ENCODE measurements at places on chromosomes 5 and 9.

- DNase-seq, result no peak
Measured at GRCh38 chr5:145068721-145069120, 766.4 kb downstream of the PRELID2 start.

DNA sequence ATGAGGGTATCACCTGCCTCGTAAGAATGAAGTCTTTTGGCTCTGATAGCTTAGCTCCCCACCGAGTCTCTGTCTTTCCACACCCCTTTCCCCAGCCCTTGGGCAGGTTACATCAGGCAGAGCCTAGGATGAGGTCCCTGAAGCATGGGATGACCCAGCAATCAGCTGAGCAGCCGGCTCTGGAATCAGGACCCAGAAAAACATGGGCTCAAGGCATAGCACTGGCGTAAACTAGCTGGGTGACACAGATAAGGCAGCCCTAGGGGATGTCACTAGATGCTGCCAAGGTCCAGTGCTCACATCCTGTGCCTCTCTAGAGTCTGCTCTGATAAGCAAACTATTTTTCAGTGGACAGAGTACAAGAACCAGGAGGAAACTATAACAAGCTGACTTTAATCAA, 26.6 kb downstream of the IDNK start:
- no peak for DNase-seq

- DNase-seq, result no peak
Measured at GRCh38 chr9:92425474-92425873, 1.2 kb upstream of the OMD start.

DNA sequence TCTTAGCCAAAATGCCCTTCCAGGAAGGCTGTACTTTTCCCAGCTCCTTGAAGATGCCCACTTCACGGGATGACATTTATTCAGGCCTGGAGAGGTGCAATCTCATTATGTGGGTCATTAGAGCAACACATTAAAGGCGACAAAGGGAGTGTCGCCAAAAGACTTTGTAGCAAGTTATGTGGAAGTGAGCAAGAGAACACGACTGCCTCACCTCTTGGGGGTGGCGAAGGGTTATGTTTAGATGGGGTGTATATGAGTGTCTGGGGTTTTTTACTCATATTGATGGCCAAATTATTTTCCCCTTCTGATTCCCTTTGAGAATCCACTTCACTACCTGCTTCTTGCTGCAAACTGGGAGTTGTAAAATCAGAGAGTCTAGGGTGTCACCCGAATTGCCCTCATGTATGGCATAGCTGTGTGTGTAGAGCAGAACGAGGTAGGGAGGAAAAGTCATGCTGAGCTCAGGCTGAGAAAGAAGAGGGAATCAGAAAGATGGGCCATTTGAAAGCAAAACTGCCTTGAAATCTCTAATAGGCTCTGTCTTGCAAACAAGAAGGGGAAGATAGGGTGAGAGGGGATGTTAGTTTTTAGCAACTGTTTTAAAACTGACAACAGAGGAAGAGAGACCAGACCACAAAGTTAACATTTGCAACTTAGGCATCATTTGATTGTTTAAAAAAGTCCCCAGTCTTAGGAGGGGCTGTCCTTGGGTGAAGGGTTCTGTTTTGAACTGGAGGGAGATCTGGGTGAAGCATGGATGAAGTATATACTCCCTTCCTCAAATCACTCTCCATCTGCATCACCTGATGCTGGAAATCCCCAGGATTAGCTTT, 97.1 kb upstream of the IL12B start:
- DNase-seq, result no peak

DNA sequence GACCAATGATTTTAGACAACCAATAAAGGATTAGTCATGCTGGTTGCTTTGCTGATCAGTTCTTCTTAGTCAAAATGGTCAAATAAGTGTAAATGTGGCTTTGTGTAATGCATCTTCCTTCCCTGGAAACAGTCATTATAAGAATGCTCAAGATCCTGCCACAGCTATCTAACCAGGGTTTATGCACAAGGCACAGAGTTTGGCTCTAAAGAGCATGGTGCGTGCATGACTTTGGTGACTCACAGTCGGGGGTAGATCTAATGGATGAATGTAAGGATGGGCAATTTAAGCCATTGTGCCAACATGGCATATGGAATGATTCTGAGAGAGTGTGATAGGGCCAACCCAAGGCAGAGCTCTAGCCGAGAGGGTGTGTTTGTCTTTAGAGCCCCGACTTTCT, 6.5 kb downstream of the LIX1 start:
- DNase-seq, result no peak

GRCh38 chr9:3912817-3913216, 387.0 kb upstream of the RFX3 start:
- DNase-seq, result no peak

GRCh38 chr5:135776457-135776856, 58.0 kb upstream of the SLC25A48 start:
- no peak for DNase-seq

GRCh38 chr9:127311239-127311741, 46.7 kb downstream of the GARNL3 start:
- DNase-seq, result no peak

GRCh38 chr5:96812851-96813250, 5.1 kb upstream of the ERAP1 start:
- DNase-seq, result no peak

GRCh38 chr5:146049704-146050026, 55.7 kb downstream of the PLAC8L1 start:
- no peak for DNase-seq

DNA sequence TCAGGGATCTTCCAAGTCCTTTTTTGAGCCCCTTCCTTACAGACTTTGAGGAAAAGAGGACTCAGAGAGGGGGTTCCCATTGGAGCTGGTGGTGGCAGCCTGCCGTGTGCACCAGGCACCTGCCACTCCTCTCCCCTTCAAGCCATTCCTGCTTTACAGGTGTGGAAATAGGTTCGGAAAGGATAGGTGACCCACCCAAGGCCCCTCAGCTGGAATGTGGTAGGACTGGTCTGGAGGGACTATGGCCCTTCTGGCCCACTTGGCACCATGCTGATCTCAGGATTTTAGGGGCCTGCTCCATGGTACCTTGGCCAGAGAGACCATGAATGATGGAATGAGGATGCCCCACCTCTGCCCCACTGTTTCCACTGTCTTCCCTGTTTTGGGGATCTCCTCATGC, 1.4 kb downstream of the GALNT12 start:
- DNase-seq, result no peak

- no peak for DNase-seq
Measured at GRCh38 chr9:127300886-127301447, 36.4 kb downstream of the GARNL3 start.

GRCh38 chr9:78014776-78015175, 16.8 kb downstream of the GNAQ start:
- no peak for DNase-seq

- no peak for DNase-seq
Measured at GRCh38 chr5:172605466-172605865, 35.6 kb upstream of the NEURL1B start.

- DNase-seq, result peak; percentile 86
Measured at GRCh38 chr9:128786681-128787601, at the start of gene TBC1D13. Gene TBC1D13 (plus strand): TSS chr9:128787253. CDS start chr9:128787354, 101 bp downstream.

DNA sequence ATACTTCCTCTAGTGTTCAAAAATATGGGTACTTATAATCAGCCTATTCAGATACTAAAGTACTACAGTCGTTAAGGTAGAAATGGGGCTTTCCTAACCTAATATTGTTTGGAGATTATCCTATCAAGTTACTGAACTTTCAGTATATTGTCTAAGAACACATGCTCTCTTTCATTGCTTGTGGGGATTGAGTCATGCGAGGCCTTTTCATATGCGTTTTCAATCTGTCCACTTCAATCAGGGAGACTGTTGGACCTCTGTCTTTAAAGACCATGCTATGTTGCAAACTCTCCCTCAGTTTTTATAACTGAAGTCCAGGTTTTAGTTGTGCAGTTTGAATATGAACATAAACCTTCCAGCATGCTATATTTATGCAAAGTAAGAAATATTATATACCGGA, 15.0 kb downstream of the PRR16 start:
- DNase-seq, result no peak
